ENCODE measurements at places on chromosomes 6 and 20. TPM values are rescaled to one million over a fixed set of nuclear protein-coding genes. Genes with fewer than 3 reads are reported as not detected.

- no peak for DNase-seq
Measured at GRCh38 chr6:125354649-125355048, 52.9 kb upstream of the HDDC2 start.

DNA sequence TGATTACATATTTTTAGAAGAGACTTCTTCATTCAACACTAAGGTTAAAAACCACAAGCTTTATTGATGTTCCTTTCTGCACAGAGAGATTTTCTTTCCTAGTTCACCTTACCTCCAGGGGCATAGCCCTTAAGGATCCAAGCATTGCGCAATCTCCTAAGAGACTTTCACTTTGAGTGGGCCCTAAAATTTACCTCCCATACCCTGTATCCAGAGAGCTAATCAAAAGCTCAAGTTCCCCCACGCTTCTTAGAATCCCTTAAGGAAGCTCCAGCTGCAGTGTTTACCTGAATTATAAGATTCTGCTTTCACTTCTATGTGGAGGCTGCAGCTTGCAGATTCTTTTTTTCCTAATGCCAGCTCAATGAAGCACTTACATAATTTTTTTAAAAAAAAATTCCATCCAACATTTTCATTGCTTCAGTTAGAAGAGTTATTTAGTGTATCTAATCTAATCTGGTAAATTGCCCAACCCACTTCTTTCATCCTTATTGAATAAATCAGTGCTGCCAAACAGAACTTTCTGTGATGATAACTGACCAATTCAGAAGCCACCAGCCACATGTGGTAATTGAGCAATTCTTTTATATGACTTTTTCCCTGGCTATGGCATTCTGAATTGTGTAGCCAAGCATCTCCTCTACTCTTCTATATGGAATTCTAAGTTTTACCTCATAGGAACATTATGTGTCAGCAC is 24.6 kb upstream of the SPTLC3 start:
- no peak for DNase-seq

- DNase-seq = no peak
Measured at GRCh38 chr20:37575884-37576283, 48.2 kb upstream of the BLCAP start.

Gene EPB41L2
- 332 TPM for total RNA-seq

Gene IPCEF1
- total RNA-seq = 0.29 TPM

Measured in Calu3 (cell line).